ENCODE measurements at places on chromosomes 5 and 9. TPM values are rescaled to one million over a fixed set of nuclear protein-coding genes. Genes with fewer than 3 reads are reported as not detected.

Gene CFAP77
- total RNA-seq = not detected

Gene SPATA31A3
- total RNA-seq = not detected

Gene NUTM2F
- total RNA-seq = not detected

GRCh38 chr9:17807613-17808282 is 228.9 kb downstream of the SH3GL2 start:
- H3K36me3 ChIP-seq = no peaks in the 10 kb centered on the region
- H3K27me3 ChIP-seq = no peaks in the 10 kb centered on the region
- no peaks in the 10 kb centered on the region for H3K4me1 ChIP-seq
- H3K27ac ChIP-seq = no peak overlapping the region
- no peak for DNase-seq

DNA sequence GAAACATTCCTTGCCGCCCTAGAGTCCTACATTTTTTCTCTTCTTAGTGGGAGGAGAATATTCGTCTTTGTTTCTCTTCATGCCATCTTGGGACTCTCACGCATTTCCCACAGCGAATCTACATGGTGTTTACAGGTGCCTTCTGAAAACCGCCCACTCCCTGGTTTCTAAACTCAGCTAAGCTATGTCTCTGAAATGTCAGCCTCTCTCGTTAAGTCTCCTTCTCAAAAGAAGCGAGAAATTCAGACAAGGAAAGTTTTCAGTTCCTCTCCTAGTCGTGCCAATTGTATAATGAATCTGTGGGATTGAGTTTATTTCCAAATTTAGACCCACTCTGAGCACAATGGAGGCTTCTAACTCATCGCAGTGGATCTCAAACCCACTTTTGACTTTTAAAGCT is 186.8 kb upstream of the NFIB start:
- H3K27me3 ChIP-seq = no peaks in the 10 kb centered on the region
- no peaks in the 10 kb centered on the region for H3K4me1 ChIP-seq
- no peak overlapping the region for H3K4me3 ChIP-seq
- no peak for DNase-seq
- no peaks in the 10 kb centered on the region for H3K36me3 ChIP-seq
- H3K27ac ChIP-seq = no peak overlapping the region

- no peaks in the 10 kb centered on the region for H3K4me1 ChIP-seq
- H3K36me3 ChIP-seq = peaks cover 24% of the 10 kb centered on the region
- DNase-seq = no peak
- H3K27ac ChIP-seq = no peak overlapping the region
These were observed 48.7 kb upstream of the CTSL start for GRCh38 chr9:87676976-87677775.

- DNase-seq = no peak
- no peak overlapping the region for H3K27ac ChIP-seq
- H3K4me3 ChIP-seq = no peak overlapping the region
- H3K27me3 ChIP-seq = no peaks in the 10 kb centered on the region
- peaks cover 41% of the 10 kb centered on the region for H3K4me1 ChIP-seq
- H3K36me3 ChIP-seq = peaks cover 6% of the 10 kb centered on the region
These were observed 44.9 kb downstream of the PFDN1 start for GRCh38 chr5:140258016-140258415.
